ENCODE measurements at places on chromosomes 3 and 15.

GRCh38 chr3:123090728-123091531, 24.1 kb downstream of the PDIA5 start:
- H3K27ac ChIP-seq, result no peak overlapping the region
- DNase-seq, result no peak
- H3K27me3 ChIP-seq, result no peaks in the 10 kb centered on the region
- H3K36me3 ChIP-seq, result peaks cover 3% of the 10 kb centered on the region
- H3K4me1 ChIP-seq, result peaks cover 22% of the 10 kb centered on the region

DNA sequence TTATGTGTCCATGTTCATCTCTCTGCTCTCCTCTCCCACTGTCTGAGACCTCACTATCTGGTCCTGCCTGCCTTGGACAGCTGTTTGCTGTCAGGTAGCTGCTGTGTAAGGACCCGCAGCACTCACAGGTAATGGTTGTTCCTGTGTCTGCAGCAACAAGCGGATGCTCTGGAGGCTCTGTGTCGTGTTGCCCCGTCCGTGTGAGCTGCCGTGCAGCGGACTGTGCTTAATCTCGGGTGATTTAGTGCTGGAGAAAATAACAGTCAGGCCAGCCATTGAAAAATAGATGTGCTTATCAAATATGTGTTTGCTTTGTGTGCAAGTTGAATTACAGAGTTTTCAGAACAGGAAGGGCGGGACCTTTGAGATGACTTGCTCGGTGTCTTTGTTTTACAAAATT, 121.4 kb downstream of the GABRG3 start:
- no peaks in the 10 kb centered on the region for H3K4me1 ChIP-seq
- no peak for DNase-seq
- no peaks in the 10 kb centered on the region for H3K27me3 ChIP-seq
- no peak overlapping the region for H3K4me3 ChIP-seq

- H3K4me1 ChIP-seq, result peaks cover 11% of the 10 kb centered on the region
- no peaks in the 10 kb centered on the region for H3K36me3 ChIP-seq
- H3K27ac ChIP-seq, result peak overlapping the region; percentile 96
- no peak for DNase-seq
Measured at GRCh38 chr3:52280050-52280461, 1.6 kb upstream of the WDR82 start.

DNA sequence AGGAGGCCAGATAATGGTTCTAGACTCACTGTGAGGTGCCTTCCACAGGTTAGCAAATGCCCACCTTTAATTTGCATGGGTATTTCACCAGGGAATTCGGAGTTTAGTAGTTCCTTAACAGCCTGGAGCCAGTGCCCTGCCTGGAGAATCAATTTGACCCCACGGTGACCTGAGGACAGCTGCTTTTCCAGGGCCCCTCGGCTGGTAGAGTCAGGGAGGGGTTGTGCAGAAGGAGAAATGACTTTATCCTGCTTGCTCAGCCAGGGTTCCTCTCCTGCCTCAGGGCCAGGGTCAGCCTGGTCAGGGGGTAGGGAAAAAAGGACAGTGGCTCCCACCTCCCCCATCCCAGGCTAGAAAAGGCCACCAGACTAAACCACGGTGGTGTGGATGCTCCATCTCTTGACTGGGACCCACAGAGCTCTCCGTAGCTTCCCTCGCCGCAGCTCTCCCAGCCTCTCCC, 12.0 kb downstream of the DLL4 start:
- H3K36me3 ChIP-seq, result no peaks in the 10 kb centered on the region
- H3K27me3 ChIP-seq, result no peaks in the 10 kb centered on the region
- H3K4me1 ChIP-seq, result peaks cover 14% of the 10 kb centered on the region
- peak overlapping the region; percentile 69 for H3K27ac ChIP-seq
- no peak for DNase-seq

GRCh38 chr3:135097276-135097946, 302.4 kb downstream of the EPHB1 start:
- no peak overlapping the region for H3K4me3 ChIP-seq
- no peaks in the 10 kb centered on the region for H3K4me1 ChIP-seq
- no peaks in the 10 kb centered on the region for H3K27me3 ChIP-seq

GRCh38 chr3:46917257-46917656, 39.7 kb downstream of the PTH1R start:
- H3K4me1 ChIP-seq, result no peaks in the 10 kb centered on the region
- H3K27ac ChIP-seq, result no peak overlapping the region
- H3K36me3 ChIP-seq, result peaks cover 37% of the 10 kb centered on the region
- H3K27me3 ChIP-seq, result no peaks in the 10 kb centered on the region
- H3K4me3 ChIP-seq, result no peak overlapping the region

GRCh38 chr3:158313338-158313927, 203.5 kb downstream of the RSRC1 start:
- no peak overlapping the region for H3K27ac ChIP-seq
- H3K36me3 ChIP-seq, result no peaks in the 10 kb centered on the region
- no peaks in the 10 kb centered on the region for H3K4me1 ChIP-seq
- no peak for DNase-seq
- H3K4me3 ChIP-seq, result no peak overlapping the region

- no peak overlapping the region for H3K4me3 ChIP-seq
- H3K27ac ChIP-seq, result no peak overlapping the region
- H3K36me3 ChIP-seq, result no peaks in the 10 kb centered on the region
- no peaks in the 10 kb centered on the region for H3K27me3 ChIP-seq
- no peaks in the 10 kb centered on the region for H3K4me1 ChIP-seq
- DNase-seq, result no peak
Measured at GRCh38 chr15:28974142-28974541, 88.4 kb downstream of the APBA2 start.

DNA sequence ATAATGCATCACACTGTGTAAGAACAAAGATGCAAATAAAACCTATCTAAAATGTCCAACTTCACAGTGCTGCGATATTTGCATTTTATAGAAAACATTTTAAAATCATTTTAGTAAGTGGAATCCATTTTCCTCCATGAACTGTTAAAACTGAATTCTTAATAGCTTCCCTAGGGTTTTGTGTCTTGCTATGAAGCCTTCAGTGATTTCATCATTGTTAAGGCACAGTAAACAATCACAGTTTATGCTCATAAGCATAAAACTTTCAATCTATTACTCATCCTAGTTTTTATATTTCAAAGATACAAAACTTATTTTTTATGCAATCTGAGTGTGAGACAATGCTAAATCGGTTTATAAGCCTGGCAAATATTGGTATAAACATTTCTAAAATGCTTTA, 509.7 kb downstream of the TUSC7 start:
- H3K36me3 ChIP-seq, result no peaks in the 10 kb centered on the region
- DNase-seq, result no peak
- H3K27ac ChIP-seq, result no peak overlapping the region
- H3K27me3 ChIP-seq, result no peaks in the 10 kb centered on the region
- H3K4me3 ChIP-seq, result no peak overlapping the region

GRCh38 chr15:91369823-91370222, 269.8 kb downstream of the SV2B start:
- no peaks in the 10 kb centered on the region for H3K4me1 ChIP-seq
- no peaks in the 10 kb centered on the region for H3K36me3 ChIP-seq
- no peak overlapping the region for H3K27ac ChIP-seq
- no peaks in the 10 kb centered on the region for H3K27me3 ChIP-seq
- no peak overlapping the region for H3K4me3 ChIP-seq

All from pancreas (tissue), 10 donors.